ENCODE measurements at places on chromosomes 12 and 14.

DNA sequence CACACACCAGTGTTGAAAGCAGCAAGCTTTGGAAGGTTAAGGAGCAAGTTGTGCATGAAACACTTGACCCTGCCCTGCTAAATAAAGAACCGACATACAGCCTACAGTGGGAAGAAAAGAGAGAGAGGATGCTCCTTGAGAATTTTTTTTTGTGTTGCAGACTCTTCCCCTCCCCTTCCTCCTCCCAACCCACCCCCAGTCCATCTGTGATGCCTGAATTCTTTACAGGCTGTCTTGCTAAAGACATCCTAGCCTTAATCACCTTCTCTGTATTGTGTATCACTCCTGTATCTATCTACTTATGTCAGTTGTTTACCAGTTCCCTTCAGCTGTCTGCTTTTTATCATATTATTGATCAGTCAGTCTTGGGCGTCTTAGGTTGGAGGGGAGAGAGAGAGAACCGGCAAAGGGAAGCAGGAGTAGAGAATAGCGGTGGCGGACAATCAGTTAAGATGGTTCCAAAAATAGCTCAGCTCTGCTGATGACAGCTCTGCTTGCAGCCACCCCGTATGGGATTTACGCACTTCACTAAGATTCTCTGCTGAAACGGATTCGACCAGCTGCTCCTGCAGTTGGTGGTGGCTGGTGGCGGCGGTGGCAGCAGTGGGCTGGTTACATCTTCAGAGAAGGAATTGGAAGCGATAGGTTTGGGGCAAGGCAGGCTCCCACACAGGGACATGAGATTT, 664.7 kb downstream of the NRXN3 start:
- no peak for DNase-seq

DNA sequence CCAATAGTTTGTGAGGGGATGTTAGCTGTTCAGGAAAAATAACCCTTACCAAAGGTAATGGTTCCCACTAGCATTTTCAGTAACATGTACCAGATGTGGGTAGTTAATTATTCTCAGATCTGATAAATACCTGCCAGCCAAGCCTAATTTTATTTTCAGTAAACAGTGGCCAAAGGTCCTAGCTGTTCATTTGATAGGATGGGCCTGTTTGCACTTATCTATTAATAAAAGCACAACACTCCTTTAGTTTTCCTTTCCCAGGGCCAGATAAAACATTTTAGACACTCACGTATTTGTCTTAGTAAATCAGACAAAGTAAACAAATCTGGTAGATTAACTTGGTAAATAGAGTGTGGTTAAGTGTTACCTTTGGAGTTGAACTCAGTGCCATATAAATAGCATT, 345.1 kb downstream of the RAD51B start:
- no peak for DNase-seq

DNA sequence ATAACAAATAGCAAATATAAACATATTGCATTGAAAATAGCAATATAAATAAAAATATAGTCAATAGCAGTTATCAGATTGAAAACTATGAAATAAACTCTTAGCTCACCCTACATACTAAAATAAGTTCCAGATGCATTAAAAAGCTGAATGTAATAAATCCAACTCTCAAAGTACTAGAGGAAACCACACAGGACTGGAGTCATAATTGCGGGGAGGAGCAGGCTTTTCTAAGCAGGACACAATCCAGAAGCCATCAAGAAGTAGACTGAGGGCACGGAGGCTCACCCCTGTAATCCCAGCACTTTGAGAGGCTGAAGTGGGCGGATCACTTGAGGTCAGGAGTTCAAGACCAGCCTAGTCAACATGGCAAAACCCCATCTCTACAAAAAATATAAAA, 22.2 kb downstream of the GSC start:
- no peak for DNase-seq

GRCh38 chr12:116595186-116595585, 36.0 kb downstream of the MAP1LC3B2 start:
- no peak for DNase-seq

DNA sequence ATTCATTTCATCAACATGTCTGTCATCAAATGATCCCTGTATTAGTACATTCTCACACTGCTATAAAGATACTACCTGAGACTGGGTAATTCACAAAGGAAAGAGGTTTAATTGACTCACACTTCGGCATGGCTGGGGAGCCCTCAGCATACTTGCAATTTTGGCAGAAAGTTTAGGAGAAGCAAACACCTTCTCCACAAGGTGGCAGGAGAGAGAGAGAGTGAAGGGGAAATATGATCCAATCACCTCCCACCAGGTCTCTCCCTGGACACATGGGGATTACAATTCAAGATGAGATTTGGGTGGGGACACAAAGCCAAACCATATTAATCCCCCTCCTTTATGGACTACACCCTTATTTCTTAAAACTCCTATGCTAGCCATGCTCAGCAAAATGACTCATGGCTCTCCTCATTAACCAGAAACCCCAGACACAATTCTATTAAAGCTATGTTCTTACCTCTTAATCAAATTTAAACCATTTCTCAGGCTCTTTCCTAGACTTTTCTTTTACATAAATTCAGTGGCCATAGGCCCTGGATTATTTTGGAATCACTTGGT, 932.3 kb downstream of the FLRT2 start:
- no peak for DNase-seq

- DNase-seq: no peak
Measured at GRCh38 chr14:69948351-69948750, 69.1 kb downstream of the SMOC1 start.

- DNase-seq: no peak
Measured at GRCh38 chr12:1281683-1282366, 290.8 kb downstream of the ERC1 start.

DNA sequence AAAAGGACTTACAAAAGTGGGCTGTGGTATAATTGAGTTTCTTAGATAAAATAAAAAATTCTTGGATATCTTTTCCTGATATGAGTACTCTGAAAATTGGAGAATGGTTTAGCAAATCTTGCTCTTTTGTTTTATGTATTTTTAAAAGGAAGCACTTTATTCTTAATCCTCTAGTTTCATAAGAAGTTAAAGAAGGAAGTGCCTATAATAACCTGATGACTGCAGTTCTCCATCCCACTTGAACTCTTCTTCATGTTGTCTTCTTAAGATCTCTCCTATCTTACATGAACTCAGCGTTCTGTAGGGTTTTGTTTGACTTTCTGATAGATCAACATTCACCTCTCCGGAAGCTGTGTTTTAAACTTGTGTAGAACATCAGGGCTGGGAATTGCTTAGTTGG, 271.0 kb downstream of the ERC1 start:
- DNase-seq: no peak

DNA sequence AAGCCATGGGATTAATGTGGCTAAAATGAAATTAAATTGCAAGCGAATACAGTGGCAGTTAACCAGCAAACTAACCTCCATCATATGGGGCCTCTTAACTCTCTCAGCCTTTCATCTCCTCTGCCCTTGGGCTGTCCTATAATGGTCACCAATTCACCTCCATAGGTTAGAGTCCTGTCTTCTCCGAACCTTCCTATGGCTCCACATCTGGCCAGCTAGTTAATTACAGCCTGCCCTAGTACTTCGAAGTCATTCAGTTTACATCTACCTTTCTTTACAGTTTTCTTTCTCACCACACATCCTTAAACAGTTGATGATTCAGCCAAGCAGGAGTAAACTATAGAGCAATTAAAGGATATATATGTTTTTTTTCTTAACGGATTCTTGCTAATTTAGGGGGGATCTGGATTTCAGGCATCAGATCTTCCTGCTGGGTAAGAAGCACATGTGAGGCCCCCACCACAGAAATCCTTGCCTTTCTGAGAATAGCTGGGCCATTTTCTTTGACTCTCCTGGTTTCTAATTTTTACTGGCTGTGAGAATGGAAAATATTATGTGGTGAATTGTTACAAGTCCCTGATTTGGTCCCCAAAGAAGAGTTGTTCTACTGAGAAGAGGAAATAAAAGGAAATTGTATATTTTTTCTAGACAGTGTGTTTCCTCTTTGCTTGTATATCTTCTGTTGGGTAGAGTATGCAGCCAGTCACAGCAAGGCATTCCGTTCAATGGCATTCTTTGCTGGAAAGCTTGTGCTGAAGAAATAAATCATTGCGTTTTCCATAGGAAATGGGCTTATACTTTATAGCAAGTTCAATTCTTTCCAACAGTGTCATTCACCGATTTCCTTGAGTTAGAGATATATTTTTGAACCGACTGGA, 16.7 kb downstream of the HMGA2 start:
- no peak for DNase-seq

- no peak for DNase-seq
Measured at GRCh38 chr12:124485371-124485770, 82.0 kb downstream of the NCOR2 start.

DNA sequence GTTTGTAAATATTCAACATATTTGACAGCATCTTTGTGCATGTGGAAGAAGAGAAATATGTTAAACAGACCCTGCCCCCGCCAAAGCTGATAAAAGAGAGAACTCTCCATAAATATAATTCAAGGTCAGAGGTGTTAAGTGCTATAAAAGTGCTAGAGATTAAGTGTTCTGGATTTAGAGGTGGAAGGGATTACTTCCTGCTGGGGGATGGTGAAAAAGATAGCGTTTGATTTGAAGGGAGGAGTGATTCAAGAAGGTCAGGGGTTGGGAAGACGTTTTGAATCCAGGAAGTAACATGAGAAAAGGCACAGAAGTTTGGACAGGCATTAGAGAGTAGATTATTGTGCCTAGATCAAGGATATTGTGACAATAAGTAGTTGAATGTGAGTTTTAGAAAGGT, 30.2 kb downstream of the RIC8B start:
- DNase-seq: no peak

GRCh38 chr12:57229046-57229633, 371 bp upstream of the SHMT2 start:
- DNase-seq: no peak

GRCh38 chr12:48823281-48823680, 5.0 kb downstream of the CACNB3 start:
- DNase-seq: no peak

Data from NCI-H510A (cell line).